ENCODE measurements at places on chromosomes 12 and 14.

GRCh38 chr14:51674294-51675002 is 22.7 kb downstream of the FRMD6 start:
- no peak for DNase-seq

GRCh38 chr14:26200687-26201086 is 397.1 kb downstream of the NOVA1 start:
- no peak for DNase-seq

DNA sequence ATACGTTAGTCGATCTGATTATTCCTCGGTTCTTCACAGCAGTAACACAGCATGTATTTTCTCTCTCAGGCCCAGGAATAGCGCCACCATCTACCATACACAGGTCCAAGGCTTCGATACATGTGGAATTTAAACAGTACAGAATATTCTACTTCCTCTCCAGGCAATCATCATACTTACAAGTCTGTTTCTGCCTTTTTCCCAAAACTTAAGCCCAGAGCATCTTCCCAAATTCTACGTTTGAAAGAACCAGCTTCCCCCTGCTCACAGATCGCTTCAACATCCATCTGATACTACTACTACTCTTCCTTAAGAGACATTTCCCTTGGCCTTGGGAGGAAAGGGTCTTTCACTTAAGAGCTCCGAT is 626 bp downstream of the TXNDC16 start:
- DNase-seq = no peak

DNA sequence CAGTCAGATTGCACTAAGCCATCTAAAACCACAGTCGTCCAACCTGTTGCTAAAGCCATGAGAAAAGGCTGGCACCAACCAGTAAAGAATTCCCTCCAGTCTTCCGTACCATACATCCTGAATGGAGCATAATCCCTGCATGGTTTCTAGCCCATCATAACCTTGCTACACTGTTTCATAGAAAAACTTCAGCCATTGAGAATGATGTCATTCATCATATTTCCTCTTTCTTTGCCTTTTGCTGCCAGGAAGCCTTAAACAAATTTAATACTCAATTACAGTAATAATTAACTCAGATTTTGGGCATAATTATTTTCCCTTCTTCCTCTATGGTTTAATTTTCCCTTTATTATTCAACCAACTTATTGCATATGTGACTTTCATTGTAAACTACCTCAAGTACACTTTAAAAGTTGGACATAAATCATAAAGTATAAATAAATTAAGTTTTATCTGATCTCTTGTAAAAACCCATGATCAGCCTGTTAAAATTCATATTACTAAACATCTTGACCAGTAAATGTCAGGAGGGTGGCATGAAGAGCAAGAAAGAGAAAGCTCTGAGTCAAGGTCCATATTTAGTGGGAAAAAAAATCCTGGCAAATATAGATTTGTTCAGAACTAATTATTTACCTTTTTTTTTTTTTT is 264.7 kb downstream of the ZFP36L1 start:
- no peak for DNase-seq

DNA sequence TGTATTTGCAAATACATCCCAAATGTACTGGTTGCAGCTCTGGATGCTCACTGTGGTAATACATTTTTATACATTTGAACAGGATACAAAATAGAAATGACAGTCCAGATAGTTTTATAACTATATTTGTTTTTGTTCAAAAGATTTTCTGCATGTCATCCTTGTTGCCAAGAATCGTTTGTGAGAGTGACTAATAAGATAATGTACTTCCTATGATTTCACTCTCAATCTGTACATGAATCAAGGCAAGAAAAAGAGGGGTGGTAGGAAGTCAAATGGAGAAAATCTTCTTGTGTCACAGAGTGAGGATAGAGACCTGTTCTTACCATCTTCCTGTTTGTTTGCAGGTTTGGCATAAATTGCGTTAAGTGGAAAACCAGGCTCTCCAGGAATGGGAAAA is 13.9 kb downstream of the ARPC3 start:
- DNase-seq = no peak

DNA sequence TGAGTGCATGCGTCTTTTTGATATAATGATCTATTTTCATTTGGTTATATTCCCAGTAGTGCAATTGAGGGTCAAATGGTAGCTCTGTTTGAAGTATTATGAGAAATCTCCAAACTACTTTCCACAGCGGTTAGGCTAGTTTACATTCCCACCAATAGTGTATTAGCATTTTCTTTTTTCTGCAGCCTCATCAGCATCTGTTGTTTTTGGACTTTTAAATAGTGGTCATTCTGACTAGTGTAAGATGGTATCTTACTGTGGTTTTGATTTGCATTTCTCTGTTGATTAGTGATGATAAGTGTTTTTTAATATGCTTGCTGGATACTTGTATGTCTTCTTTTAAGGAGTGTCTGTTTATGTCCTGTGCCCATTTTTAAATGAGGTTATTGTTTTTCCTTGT is 3.7 kb upstream of the KLRC1 start:
- no peak for DNase-seq

Data from activated T-cell treated with anti-CD3 and anti-CD28 coated beads, Interleukin-2, amount 50 U/mL, for 24 hours (primary cell).